ENCODE measurements at places on chromosomes 5 and 9. TPM values are rescaled to one million over a fixed set of nuclear protein-coding genes. Genes with fewer than 3 reads are reported as not detected.

The ACOT12 gene
- not detected for total RNA-seq

The OTP gene
- total RNA-seq = not detected

The C9orf50 gene
- total RNA-seq = not detected

The OR1J2 gene
- total RNA-seq = not detected

The CCL27 gene
- total RNA-seq = not detected

The SLC4A9 gene
- 1.6 TPM for total RNA-seq

The PKD2L2 gene
- total RNA-seq = 1.9 TPM

The C5orf58 gene
- total RNA-seq = not detected

The NRARP gene
- total RNA-seq = 18.8 TPM

- no peak for DNase-seq
These were observed 11.5 kb upstream of the FAF2 start for GRCh38 chr5:176436656-176437055.

DNA sequence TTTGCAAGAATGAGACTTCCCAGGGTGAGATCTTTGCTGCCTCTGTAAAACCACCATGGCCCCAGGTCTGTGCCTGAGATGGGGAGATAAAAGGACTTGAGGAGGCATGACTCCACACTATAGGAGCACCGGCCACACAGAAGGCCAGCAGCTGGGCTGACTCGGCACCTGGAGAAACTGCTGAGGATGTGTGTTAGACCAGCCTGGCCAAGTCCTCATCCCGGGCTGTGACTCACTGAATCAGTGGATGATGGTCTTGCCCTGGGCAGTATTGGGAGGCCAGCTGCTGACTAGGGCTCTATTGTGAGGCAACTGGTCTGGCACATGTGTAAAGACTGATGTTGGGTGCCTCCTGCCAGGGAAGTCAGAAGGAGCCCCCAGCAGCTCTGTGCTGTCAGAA is 286.2 kb downstream of the ACTL7B start:
- no peak for DNase-seq

DNA sequence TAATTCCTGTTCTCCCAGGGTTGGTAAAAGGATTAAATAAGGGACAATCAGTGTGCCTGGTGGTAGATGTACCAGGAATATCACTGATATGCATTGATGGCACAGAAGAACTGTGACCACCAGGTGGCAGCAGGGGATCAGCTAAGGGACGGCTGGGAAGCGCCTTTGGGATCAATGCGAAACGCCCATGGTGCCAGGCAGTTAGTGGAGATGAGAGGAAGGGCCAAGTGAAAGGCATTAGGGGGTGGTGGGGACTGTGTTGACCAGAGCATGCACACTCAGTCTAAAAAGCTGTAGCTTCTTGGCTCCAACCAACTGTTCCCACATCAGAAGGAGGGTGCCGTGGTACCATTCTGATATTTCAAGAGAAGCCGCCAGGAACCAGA is 55.6 kb downstream of the ARHGEF37 start:
- DNase-seq = peak; percentile 91

DNA sequence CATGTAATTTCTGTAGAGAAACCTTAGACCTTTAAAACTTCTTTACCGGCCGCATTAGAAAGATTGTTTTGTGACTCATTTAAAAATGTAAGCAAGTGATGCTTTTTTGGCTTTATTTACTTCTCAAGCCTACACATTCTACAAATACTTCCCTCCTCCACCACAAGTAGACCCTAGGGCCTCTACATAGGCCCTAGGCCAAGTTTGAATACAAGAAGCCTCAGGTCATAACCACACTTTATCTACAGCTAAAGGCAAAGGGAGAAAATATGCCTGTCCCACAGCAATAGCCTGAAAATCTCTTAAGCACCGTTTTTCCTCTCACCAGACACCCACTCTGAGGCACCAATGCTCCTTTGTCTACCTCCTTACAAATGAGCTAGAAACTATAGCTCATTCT is 53.9 kb downstream of the CSNK1A1 start:
- peak; percentile 37 for DNase-seq

DNA sequence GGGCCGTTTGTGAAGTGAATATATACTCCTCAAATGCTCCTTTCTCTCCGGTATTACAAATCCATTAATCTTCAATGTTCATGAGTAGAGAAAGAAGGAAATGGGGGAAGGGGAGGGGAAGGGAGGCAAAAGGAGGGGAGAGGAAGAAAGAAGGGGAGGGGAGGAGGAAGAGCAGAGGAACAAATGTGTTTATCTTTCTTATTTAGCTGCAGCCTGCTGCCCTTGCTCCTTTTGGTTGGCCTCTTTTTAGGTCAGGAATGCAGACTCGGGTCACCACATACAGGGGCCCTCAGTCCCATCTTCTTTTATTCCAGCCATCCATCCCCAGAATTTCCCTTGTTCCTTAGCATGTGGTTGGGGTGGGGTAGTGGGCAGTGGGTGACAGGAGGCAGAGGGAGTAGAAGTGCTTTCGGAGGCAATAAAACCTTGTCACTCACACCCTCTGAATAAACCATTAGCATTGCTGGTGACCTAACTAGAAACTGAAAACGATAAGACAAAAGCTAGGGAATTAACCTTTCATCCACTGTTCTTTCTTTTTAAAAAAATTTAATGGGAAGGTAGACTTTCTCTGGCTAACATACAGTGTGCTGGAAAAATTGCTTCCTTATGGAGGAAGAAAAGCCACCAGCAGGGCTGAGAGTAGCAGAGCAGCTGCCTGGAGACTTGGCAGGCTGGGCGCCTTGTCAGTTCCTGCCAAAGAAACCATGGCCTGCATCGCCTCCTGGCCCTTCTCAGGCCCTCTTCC is 16.8 kb upstream of the PRLR start:
- DNase-seq = peak; percentile 84

DNA sequence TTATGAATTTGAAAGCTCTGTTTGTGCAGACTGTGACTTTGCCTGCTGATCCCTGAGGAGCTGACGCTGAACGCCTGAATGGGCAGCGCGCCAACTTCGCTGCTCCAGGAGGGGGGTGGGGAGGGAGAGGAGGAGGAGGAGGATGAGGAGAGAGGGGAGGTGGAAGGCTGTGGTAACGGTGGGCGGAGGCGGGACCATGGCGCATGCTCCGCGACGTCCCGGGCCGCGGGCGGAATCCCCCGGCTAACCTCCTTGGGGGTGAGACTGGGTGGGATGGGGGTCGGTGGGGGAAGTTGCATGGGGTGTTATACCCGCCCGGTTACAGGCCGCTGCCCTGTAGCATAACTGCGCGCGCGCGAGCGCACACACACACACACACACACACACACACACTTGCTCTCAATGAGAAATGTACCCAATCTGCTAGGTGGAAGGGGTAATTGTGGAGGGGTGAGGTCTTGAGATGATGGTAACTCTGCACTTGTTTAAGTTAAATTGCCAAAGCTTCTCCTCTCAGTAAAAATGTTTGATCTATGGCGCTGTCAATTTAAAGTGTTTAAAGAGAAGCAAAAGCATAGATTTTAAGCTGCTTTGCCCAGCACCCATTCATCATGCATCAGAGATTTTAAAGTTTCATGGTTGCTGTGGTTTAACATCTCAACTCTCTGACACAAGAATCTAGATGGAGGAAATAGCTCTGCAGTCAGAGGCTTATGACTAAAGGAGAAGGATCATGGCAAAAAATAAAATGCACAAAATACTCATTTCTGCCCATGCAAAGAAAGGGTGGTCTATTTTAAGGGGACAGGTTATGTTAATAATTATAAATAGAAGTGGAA is 76.6 kb upstream of the TBCA start:
- DNase-seq = peak; percentile 86

- no peak for DNase-seq
These were observed 38.0 kb upstream of the ADAM19 start for GRCh38 chr5:157613385-157614245.

DNA sequence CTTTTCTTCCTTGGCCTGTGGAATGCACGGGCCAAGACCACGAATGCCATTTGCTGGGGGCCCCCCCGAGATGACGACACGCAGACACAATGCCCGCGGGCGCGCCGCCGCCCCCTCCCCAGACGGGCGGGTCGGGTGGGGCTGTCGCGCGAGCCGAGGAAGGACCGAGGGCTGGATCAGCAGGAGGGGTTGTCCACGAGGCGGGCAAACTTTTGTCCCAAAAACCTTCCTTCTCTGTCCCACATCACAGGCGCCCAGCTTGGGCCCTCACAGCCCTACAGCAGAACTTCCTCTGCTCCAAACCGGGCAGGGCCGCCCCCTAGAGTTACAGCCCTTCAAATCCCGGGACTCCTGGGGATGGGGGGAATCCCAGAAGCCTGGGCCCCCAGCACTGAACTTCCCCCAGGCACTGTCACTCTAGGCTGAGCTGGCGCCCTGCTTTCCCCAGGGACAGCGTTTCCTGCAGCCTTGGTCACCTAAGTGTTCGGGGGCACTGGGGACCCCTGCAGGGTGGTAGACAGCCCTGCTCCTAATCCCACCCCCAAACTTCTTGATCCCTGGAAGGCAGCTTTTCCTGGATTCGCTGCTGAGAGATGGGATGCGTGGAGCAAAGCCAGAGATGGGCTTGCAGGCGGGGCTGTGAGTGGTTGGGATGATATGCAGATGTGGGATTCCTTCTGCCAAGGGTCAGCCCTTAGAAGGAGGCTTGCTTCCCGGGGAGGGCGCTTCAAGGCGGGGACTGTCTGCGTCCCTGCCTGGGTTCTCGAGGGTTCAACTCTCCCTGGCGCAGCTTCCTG is 980 bp downstream of the COL5A1 start:
- peak; percentile 87 for DNase-seq

DNA sequence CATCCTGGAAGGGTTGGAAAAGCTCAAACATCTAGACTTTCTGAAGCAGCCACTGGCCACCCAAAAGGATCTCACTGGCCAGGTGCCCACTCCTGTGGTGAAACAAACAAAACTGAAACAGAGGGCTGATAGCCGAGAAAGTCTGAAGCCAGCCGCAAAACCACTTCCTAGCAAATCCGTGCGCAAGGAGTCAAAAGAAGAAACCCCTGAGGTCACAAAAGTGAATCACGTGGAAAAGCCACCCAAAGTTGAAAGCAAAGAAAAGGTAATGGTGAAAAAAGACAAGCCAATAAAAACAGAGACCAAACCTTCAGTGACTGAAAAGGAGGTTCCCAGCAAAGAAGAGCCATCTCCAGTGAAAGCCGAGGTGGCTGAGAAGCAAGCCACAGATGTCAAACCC is 87.6 kb downstream of the MAP1B start:
- no peak for DNase-seq

DNA sequence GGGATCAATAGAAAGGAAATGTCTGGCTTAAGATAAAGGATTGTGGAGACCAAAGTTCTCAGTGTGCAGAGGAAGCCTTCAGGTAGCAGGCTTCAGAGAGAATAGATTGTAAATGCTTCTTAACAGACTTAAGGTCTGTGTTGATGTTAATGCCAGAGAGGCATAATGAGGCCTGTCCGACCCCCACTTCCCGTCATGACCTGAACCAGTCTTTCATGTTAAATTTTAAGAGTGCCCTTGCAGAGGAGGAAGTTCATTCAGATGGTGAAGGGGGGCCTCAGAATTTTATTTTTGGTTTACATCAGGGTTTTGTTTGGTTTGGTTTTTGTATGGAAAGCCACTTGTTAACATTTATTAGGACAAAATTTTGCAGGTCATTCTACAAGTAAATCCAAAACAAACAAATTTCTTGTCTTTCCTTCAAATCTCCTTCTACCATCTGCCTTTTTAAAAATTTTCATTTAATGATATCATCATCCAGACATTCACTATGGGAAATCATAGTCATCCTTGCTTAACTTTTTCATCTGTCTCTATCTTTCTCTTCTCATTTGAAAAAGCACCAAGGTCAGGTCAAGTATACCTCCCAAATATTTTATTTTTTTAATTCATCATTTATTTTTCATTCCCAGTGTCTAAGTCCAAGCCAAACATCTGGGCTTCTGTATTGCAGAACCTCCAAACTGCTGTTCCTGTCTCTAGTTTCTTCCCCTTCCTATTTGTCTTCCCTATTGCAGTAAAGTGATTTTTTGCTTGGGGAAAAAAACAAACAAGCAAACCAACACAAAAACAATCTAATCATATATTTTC is 6.9 kb upstream of the ABCA1 start:
- no peak for DNase-seq

- no peak for DNase-seq
These were observed 94.2 kb upstream of the VCAN start for GRCh38 chr5:83377131-83377865.

DNA sequence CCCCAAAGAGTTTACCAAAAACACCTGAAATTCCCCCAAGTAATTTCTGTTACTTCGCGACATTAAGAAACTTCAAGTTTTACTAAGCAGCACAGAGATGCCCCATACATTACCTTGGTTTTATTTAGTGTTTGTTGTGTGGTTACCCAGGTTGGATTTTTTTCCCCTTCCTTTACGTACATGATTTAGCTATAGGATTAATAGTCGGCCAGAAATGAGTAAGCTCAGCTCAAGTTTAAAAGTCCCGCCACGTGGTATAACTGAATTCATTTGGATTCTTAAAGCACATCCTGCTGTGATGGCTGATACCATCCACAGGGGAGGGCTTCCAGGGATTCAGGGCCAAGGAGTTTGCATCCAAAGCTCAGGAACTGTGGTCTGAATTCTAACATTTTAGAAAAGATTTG is 75.9 kb downstream of the DAP start:
- DNase-seq = no peak

DNA sequence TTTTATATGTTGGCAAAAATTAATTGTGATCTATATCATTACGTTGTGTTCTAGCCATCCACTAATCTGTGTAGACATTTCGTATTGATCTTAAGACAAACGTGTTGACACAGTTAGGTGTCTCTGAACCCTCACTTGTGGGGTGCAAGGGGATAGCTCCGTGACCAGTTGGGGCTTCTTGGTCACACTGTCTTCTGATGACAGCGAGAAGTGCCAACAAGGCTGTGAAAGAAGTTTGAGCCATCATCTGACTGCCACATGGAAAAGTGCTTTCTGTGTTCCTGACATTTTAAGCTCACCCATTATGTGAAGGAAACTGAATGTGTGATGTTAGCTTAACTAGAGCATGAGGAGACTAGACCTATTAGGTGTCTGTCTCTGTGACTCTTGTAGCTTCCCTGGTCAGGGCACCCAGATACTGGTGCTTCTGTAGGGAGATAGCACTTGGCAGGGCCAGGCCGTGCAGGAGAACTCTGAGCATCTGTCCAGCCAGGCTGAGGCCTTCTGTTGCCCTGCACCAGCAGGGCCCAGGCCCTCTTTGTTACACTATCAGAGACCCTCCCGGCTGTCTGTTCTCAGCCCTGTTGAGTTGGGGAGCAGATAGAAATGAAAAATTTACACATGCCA is 52.8 kb upstream of the PHF2 start:
- DNase-seq = no peak

GRCh38 chr9:102398205-102398604 is 596.9 kb upstream of the CYLC2 start:
- no peak for DNase-seq

- no peak for DNase-seq
These were observed 179.8 kb downstream of the FGF1 start for GRCh38 chr5:142506046-142506445.

- peak; percentile 43 for DNase-seq
These were observed 776 bp downstream of the APBA1 start for GRCh38 chr9:69671311-69671878.

DNA sequence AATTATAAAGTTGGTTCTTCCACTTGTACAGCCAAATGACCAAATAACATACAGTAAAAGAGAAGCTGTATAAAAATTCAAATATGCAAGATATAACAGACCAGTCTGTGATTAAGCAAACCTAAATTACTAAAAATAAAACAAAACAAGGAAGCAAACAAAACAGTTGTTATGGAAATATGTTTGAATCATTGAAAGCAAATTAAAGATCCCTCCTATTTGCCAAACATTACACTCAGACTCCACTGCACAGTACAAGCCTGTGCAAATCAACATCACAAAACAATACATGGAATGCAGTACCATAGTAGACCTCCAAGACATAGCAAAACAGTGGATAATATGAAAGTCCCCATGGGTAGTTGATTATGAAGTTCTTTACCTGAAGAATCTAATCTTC is 288.1 kb upstream of the PTGER4 start:
- DNase-seq = no peak

Measured in tongue (tissue), 3 donors.